Amygdala (tissue), 56 donors: ENCODE measurements at places on chromosomes 3 and 15.

DNA sequence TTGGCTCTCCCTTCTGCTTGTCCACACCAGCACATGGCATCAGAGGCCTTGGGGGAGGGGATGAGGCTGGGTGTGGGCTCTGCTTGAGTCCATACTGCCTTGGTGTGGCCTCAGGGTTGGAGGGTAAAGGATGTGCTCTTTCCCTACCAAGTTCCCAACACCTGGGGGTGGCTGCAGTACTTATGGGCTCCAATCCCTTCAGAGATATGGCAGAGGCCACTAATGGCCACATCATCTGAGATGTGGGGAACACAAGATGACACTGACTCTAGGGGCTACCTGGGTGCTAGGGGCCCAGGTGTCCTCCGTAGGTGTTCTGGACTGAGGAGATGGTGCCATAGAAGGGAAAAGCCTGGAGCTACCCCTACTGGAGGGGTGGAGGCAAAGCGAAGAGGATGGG lies 6.9 kb downstream of the CXCR6 start:
- DNase-seq: no peak

- DNase-seq: no peak
These were observed 5.9 kb upstream of the FAM3D start for GRCh38 chr3:58672451-58672850.

- no peak for DNase-seq
These were observed 551 bp downstream of the NCBP2 start for GRCh38 chr3:196941729-196942225.

DNA sequence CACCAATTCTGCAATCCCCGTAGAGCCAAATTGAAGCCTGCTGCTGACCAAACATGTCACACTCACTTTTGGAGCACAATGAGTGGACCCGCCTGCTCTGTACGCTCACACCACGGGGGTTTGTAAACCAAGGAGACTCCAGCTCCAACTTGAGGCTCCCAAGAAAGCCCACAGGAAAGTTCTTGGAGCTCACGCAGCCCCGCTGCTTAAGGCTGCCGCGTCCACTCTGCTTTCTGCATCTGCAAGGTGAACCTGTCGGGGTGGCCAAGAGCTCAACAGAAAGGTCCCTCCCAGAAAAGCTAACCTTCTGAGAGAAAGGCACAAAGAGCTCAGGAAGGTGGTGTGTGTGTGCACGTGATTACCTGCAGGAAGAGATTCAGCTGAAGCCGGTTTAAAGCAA lies 94.9 kb downstream of the PCSK6 start:
- DNase-seq: no peak

DNA sequence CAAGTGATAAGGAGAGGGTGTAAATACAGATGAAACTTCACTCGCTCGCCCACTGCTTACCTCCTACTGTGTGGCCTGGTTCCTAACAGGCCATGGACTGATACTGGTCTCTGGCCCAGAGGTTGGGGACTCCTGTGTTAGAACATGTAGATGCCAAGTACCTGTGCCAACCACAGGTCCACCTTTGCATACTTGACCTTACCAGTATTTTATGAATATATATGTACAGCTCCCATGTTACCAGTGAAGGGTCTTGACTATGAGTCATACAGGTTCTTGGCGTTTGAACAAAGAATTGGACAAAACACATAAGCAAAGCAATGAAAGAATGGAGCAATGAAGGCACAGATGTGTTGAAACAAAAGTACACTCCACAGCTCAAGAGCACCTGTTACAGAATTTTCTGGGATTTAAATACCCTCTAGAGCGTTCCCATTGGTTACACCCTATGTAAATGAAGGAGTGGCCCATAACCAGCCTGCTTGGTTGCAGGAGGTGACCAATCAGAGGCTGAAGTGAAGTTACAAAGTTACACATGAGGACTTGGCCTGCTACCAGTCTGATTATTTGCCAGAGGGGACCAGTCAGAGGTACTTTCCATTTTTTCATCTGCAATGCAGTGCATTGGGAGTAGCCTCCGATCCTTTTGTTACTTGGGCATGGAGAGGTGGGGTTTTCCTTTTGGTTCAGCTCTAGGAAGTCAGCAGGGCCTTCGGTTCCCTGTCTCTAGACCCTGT lies 1.7 kb upstream of the GFM1 start:
- no peak for DNase-seq

GRCh38 chr3:183487896-183488295 lies 59.5 kb upstream of the MCF2L2 start:
- no peak for DNase-seq

DNA sequence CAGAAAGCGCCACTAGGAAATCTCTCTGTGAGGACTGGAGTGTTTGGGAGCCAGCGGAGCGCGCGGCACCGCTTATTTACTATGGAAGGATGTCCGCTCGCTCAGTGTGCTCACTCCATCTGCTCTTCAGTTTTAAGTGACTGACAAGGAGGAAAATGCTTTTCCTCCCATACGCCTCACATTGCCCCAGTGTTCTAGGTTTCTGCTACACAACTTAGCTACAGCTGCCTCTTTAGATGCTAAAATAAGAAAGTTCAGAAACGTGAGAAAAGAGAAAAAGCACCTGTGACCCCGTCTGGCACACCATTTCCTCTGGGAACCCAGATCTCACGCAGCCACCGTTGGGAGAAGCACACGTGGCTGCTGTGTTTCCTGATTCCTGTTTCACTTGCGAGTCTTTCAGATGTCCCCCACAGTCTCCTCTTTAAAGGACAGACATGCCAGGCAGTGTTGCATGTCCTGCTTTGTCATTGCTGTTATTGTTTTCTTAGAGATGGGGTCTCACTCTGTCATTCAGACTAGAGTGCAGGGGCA lies 11.7 kb upstream of the MUSTN1 start:
- DNase-seq: no peak

GRCh38 chr3:73447111-73447510 lies 177.6 kb downstream of the PDZRN3 start:
- no peak for DNase-seq

DNA sequence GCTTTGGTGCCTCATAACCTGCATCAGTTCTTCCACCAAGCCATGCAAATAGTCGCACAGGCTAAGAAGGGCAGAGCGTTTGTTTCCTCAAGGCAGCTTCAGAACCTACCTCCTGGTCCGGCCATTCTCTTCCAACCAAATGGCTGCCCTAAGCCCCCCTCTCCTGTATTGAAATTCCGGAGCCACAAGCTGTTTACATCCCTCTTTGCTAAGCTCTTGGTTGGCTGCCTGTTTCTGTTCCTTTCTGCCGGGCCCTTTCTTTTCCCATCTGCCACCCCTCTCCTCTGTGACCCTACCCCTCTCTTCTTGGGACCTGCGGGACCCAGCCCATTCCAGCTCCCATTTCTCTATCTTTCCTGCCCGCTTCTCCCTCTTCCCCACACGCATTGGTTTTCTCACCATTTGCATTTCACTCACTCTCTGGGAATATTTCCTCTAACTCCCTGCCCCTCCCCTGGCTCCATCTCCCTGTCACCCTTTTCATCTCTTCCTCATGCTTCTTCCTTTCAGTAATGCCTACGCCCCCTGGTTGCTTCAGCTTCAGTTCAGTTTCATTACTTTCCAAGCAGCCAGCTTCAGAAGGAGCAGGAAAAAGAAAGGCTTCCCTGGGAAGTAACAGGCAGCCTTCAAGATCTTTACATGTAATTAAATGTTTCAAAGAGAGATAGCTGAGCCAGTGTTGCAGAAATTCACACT lies 113.5 kb downstream of the RAB11A start:
- DNase-seq: no peak

DNA sequence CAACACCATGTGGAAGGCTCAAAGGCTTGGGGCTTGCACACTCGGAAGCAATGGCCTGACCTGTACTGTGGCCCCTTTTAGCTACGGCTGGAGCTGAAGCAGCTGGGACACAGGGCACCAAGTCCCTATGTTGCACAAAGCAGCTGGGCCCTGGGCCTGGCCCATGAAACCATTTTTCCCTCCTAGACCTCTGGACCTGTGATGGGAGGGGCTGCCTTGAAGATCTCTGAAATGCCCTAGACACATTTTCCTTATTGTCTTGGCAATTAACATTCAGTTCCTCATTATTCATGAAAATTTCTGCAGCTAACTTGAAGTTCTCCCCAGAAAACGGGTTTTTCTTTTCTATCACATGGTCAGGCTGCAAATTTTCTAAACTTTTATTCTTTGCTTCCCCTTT lies 85.6 kb upstream of the ALDH1A3 start:
- no peak for DNase-seq

- DNase-seq: no peak
These were observed 131.4 kb downstream of the THRB start for GRCh38 chr3:24363242-24363641.

DNA sequence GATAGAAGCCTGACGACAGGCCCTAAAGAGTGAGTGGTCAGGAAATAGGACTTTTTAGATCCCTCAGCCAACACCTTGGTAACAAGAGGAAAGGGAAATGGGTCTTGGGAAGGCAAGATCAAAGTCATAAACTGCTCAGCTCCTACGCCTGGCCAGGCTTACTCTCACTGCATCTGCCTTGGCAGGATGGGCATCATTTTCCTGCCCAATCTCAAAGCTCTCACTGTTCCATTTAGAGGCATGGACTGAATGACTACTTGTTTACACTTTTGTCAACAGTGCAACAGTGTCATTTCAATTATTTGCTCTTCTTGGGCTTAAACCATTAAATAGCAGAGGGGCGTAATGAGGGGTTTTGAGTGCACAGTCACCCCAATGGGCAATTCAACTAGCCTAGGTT lies 808.7 kb downstream of the GRM7 start:
- DNase-seq: peak; percentile 23

GRCh38 chr3:76096836-76097588 lies 311.7 kb upstream of the ZNF717 start:
- no peak for DNase-seq

GRCh38 chr15:35289024-35289617 lies 204.0 kb upstream of the NANOGP8 start:
- DNase-seq: peak; percentile 1

GRCh38 chr3:105829871-105830622 lies 38.8 kb downstream of the CBLB start:
- DNase-seq: no peak

- DNase-seq: no peak
These were observed 26.7 kb downstream of the PCYT1A start for GRCh38 chr3:196260784-196261183.

GRCh38 chr3:37902674-37903073 lies 41.0 kb downstream of the CTDSPL start:
- DNase-seq: no peak

DNA sequence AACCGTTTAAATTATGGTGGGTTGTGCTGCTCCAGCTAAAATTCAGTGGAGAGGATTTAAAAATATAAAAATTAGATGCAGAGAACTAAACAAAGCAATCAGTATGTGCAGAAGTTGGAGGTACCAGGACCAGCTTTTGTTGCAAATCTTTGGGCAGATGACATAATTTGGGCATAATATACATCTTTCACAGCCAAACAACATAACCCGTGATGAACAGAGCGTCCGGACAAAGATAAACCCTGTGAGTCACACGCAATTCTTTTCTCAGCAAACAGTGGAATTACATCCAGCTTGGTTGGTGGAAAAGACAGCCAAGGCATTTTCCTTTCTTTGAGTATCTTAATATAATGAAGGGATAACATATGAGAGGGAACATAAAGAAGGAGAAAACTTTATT lies 419.4 kb upstream of the ADAMTS9 start:
- no peak for DNase-seq

DNA sequence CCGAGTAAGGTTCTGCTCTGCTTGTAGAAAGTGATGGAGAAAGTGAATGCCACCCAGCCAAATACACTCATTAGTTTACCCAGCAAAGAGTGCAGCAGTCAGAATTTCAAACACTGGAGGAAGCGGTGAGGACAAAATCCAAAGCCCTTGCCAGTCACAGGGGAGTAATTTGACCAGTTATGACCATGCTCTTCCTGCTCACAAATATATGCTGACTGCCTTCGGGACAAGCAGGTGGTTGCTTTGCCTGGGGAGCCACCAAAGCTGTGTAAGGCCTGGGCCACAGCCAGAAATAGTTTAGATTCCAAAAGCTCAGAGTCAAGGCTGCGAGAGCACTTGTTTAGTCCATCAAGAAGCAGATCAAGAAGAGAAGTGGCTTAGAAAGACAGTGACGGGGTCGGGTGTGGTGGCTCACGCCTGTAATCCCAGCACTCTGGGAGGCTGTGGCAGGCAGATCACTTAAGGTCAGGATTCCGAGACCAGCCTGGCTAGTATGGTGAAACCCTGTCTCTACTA lies 51.0 kb upstream of the ATP13A3 start:
- no peak for DNase-seq

DNA sequence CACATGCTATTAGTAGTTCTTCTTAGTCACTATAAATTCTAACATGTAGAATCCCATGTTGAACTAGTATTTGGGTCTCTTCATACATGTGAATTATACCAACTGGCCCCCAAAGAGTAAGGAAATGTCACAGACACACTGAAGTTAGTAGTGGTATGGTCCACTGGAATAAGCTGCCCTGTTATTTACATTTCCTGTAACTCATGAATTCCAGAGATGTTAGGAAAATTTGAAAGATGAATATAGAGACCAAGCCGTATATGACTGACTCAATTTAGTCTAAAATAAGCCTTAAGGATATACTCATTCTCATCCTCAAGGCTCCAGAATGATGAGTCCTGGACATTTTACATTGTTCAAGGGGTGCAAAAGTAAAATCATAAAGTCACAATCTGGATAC lies 81.2 kb downstream of the FBXL22 start:
- DNase-seq: no peak

- DNase-seq: no peak
These were observed 73.2 kb downstream of the TBC1D2B start for GRCh38 chr15:78004222-78004727.

DNA sequence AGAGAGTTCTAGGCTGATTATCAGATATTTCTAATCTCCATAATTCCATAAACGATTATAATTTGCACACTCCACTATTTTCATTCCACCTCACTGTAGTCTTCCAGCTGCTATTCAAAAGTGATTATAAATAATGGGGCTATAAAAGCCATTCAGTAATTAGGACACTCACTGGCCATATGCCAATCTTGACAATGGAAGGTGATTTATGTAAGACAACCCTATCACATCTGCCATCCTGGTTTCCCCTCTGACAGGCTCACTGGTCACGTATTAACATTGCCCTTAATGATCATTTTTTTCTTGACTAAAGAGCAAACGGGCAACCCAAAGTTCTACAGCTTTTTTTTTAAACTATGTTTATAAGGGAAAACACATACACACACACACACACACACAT lies 402.4 kb downstream of the MAGI1 start:
- no peak for DNase-seq

GRCh38 chr3:171503817-171504216 lies 43.6 kb upstream of the TNIK start:
- DNase-seq: no peak
